H1 (cell line): ENCODE measurements at places on chromosomes 3 and 15.

DNA sequence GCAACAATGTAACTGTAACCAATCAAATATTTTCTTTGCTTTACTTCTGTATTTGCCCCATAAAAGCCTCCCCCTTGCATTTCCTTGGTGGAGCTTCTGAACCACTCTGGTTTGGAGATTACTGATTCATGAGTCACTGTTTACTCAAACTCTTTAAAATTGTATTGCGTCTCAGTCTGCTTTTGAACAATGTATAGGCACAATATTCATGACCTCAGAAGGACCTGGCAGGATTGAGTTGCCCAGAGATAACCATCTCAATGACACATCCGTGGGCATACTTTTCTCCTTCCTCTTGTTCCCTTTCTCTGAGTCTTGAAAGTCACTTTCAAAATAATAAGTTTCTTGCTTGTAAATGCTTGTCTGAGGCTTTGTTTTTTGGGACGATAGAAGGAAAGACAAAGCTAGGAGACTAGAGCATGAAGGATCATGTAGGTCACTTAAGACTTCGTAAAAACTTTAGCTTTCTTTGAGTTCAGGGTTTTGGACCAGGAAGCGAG, 57.1 kb upstream of the POU1F1 start:
- no peak for DNase-seq

GRCh38 chr3:115518100-115518852, 105.0 kb upstream of the GAP43 start:
- no peak for DNase-seq

DNA sequence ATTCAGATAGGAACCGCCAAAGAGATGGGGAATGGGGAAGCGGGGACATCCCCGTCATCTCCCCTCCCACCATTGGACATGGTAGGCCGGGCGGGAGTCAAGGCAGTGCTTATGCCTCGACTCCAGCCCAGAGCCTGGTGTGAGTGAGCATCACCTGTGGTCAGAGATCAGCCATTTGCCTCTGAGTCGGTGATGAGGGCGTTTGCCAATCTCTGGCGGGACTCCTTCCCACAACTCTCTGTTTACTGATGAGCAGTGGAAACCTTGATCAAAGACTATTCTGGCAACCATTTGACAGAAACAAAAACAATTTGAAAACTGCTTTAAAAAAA, 63.9 kb upstream of the HES1 start:
- no peak for DNase-seq

DNA sequence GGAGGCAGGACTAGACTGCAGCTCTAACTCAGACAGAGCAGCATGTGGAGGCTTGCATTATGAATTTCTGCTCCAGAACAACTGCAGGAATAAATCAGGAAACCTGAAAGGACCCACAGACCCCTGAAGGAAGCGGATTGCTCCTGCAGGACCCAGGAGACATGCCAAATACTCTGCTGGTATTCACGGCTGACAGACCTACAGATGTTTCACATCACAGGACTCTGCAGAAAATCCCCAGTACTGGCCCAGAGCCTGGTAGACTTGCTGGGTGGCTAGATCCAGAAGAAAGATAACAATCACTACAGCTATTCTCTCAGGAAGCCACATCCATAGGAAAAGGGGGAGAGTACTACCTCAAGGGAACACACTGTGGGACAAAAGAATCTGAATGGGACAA, 942.1 kb downstream of the AGBL1 start:
- no peak for DNase-seq

- DNase-seq: no peak
These were observed 10.8 kb upstream of the SKIL start for GRCh38 chr3:170346481-170347392.

DNA sequence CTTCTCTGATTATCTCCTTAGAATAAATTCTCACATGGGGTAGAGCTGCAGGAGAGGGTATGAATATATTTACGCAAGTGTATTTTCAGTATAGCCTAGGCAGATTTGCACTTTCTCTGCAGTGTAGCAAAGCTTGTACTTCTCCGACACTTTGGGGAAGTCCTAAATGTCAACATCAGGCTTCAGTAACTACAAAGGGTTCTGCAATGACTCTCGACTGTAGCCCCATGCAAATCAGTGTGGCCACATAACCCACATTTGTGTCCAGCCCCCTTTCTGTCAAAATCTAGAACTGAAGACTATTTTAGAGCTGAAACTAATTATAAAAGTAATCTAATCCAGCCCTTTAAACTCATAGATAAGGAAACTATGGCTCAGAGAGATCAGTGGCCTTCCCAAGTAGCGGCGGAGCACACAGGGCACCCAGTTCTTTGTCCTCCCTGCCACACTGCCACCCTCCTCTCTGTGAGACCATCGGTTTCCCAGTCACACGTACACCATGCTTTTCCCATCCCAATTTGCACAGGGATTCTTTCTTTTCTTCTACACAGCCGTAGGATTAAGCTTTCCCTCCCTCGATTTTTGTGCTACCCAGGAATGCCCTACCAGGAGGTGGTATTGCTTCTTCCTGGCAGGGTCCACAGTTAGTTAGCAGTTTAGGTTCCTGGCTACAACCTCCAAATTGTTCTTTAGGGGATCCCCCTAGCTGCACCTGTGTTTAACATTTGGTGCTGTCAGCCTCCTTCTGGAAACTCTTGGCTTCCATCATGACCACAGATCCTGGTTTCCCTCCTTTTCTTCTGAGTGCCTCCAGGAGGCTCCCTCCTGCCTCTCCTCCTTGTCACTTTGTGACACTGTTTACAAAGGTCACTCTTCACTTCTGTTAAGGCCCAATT, 22.9 kb downstream of the MRAS start:
- no peak for DNase-seq

GRCh38 chr3:11878837-11879236, 32.2 kb upstream of the TAMM41 start:
- no peak for DNase-seq

GRCh38 chr3:196971094-196971698, 2.6 kb upstream of the PIGZ start:
- no peak for DNase-seq

DNA sequence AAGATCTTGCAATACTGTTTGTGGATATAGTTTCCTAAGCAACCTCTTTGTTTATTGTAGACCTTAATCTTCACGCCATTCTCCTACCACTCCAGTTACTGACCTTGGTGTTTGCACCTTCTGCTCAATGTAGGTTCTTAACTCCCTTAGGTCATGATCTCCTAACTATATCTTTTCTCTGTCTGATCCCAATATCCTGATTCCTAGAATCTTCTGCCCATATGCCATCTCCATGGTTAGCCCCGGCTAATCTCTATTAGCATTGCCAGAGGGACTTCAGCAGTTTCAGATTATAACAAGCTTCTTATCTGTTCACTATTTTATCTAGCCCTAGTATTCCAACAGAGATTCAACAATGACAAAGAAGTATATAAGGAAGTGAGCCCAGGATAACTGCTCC, 64.9 kb downstream of the IMPG2 start:
- DNase-seq: no peak

GRCh38 chr3:160928183-160928726, 172.2 kb downstream of the PPM1L start:
- DNase-seq: no peak

DNA sequence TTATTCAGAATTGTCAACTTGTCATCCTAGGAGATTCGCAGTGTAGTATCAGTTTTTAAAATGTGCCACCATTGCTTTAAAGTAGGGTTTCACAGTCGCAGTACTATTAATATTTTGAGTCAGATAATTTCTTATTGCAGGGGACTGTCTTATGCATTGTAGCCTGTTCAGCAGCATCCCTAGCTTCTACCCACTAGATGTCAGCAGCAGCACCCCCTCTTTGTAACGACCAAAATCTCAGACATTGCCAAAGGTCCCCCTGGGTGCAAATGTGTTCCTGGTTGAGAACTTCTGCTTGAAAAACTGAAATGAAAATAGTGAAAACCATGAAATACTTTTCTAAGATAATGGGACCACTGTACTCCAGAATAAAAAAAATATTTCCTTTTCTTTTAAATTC, 474.8 kb downstream of the CNTN3 start:
- no peak for DNase-seq

DNA sequence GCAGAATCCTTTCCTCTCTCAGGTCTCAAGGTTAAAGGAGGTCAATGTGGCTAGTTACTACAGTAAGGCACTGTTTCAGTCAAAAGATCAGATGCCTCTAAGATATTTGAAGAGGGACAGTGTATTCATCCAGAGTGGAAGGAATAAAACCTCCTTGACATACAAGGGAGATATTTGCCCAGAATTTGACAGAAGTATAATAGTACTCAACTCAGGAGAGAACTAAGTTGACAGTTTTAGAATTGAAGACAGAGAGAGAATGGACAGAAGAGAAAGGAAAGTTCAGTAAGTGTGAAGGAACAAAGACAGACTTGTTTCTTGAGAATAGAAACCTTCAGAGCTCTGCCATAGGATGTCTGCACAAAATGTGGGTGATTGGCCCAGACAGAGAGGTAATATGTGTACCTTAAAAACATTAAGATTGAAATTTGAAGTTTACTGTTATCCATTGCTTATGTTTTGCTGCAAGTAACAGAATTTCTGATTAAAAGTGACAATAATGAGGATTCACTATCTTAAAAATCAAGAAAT, 507.1 kb downstream of the IGSF11 start:
- DNase-seq: no peak

GRCh38 chr3:18672561-18672960, 247.4 kb upstream of the SATB1 start:
- DNase-seq: no peak

- no peak for DNase-seq
These were observed 324.8 kb upstream of the ONECUT1 start for GRCh38 chr15:53114960-53115359.

DNA sequence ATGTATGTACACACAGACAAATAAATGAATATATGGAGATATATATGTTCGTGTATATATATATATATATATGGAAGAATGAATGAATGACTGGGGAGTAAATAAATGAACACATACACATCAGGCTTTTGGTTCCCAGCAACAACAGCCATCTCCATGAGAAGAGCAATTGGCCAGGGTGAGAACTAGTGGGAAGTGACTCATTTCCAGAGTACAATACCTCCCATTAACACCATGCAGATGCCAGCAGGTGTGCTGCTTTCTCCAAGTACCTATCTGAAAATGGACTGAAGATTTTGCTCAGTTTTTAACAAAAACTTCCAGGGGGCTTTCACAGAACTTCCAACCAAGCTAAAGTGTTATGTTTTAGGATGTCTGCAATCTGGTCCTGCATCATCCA, 179.8 kb upstream of the SLC2A2 start:
- no peak for DNase-seq

- no peak for DNase-seq
These were observed 56.4 kb downstream of the FEM1B start for GRCh38 chr15:68333775-68334470.

GRCh38 chr3:119240101-119240590, 532 bp downstream of the B4GALT4 start:
- DNase-seq: no peak

DNA sequence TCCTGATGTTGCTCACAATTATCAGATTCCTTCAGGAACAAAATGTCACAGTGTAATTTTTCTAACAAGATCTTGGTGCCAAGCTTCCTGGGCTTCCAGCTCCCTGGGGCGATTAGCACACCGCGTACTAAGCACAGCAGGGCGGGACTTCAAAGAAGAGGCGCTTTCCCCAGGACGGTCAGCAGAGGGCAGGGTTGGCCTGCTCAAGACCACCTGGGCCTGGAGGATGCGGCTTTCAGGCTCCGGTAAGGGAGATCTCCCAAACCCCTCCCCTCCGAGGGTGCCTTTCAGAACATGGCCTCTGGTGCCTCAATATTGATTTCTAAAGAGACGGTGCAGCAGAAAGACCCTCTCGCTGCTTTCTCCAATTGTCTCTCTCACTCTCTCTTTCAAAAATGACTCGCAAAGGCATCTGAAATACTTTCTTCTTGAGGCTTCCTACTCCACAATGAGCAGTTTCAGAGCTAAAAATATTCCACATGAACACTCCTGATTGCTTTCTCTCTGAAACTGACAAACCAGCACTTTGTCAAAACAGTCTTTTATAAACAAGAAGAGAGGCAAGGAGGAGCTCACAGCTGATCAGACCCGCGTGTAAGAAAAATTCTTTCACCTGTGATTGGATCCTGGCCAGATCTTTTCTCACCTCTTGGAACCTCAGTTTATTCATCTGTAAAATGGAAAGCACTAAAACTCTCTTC, 154.0 kb downstream of the ADAMTS9 start:
- DNase-seq: peak; percentile 86

DNA sequence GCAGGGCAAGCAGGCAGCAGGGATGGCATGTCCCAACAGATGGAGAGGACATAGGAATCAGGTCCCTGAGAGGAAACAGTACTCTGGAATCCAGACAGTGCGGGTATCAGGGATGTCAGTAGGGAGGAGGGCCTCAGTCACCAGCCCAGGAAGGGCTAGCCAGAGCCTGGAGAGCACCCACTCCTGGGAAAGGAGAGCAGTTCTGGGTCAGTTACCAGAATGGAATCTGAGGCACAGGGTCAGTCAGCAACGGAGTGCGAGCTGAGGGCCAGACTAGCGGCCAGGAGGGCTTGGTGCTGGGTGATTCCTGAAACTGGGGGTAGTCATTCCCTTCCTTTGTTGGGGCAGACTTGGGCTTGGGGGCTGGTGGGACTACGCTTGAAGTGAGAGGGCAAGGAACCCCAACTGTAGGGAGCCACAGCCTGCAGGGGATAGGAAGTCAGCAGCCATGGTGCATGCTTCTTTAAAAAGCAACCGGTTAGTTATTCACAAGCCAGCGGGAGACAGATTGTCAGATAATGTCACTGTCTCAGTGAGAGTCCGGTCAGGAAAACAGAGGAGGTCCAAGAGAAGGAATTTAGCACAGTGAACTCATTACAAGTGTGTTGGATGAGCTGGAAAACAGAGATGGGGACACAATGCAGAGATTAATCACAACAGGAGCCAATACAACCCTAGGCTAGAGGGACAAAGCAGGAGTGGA, 27.9 kb downstream of the PLA1A start:
- DNase-seq: no peak

DNA sequence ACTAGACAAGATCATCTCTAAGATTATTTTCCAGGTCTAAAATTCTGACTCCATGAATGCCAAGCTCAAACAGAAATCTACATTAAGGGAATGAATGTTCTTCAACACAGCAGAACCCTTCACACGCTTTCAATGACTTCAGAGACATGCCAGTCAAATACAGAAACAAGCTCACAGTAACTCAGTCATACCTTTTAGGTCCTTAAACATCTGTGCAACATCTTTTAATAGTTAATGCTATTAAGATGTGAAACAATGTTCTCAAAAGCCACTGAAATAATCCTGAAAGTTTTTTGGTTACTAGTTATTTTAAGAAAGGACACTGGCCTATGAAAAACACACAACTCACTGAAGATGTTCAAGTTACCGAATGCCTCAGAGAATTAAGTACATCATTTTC, 2.5 kb downstream of the DLG1 start:
- DNase-seq: no peak

GRCh38 chr3:55661571-55661970, 174.5 kb upstream of the WNT5A start:
- no peak for DNase-seq

DNA sequence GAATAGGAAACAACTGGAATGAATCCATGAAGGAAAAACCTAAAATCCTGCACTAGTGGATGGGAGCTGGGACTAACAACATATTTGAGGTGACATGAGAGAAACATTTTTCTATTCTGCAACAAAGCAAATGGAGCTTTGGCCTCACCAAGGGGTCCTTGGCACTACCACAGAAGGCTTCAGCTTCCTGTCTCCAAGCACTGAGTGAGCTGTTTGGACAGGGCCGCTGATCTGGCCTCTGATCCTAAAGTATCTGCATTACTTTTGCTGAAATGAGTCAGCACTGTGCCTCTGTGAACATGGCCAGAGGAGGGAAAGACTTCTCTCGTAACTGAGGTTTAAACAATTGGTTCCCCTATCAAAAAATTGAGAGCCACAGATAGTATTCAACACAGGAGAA, 9.0 kb downstream of the ARPP21 start:
- DNase-seq: no peak

- DNase-seq: no peak
These were observed 98.6 kb upstream of the KLF13 start for GRCh38 chr15:31228011-31228484.
